NCI-H2081 (cell line): ENCODE measurements at places on chromosomes 5 and 9.
A peak's percentile ranks its signal among the peaks of the same experiment; 100 is the strongest.

GRCh38 chr9:116452634-116453033 lies 234.5 kb upstream of the TRIM32 start:
- no peak for DNase-seq

- DNase-seq: no peak
Measured at GRCh38 chr5:149229298-149229937, 42.2 kb upstream of the AFAP1L1 start.

DNA sequence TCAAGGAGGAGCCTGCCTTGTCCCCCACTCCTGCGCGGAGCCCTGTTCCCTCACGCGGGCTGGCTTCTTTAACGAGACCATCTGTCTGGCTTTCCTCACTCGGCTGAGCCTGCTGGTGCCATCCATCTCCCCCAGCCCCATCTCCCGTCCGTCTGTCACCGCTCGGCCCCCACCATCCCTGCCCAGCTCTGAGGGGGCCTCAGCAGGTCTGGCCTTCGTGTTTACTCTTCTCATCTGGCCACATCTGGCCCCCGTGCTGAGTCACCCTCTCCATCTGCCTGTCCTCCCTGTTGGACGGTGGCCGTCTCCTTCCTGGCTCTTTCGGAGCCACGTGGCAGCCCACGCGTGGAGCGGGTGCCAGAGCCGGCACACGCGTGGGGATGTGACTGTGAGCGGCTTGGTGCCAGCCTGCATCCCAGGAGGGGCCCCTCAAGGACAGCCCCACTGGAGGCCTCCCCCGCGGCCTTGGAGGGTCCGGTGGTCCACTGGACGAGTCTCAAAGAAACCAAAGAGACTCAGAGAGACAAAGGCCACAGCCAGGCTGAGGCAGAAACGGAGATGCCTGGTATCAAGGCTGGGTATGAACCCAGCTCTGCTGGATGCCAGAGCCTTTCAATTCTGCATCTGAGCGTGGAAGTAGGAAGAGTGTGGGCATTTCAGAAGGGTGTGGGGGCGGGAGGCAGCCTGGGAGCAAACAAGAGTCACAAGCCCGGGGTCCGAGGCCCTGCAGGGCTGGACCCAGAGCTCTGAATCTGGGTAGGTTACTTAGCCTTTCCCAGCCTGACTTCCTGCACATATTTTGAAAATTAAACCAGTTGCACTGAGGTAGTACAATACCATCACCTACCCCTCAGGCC lies 76.7 kb upstream of the UNC5A start:
- no peak for DNase-seq

DNA sequence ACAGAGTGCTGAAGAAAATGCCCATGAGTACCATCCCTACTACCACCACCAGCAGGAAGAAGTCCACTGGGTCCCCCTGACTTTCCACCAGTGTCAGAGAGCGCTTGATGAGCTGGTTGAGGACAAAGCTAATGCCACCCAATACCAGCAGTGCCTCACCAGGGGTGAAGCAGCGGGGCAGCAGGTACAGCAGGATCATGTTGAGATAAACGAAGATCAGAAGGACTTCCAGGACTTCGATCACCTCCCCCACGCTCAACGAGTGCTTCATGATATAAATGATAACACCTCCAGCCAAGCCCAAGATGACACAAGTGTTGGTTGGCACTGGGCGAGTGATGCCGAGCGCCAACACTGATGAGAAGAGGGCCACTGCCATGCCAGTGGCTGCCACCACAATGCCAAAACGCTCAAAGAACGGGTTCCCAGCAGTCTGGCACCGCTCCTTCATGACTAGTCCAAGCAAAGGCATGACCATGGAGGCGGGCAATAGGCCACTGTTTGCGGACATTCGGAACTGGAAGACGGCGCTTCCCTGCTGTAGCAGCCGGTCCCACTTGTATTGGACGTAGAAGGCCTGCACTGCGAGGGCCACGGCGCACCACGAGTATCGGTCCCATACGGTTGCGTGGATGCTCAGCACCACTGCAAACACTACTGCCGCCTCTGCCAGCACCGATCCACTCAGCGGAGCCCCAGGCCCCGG lies 679 bp downstream of the DOLK start:
- DNase-seq: no peak

DNA sequence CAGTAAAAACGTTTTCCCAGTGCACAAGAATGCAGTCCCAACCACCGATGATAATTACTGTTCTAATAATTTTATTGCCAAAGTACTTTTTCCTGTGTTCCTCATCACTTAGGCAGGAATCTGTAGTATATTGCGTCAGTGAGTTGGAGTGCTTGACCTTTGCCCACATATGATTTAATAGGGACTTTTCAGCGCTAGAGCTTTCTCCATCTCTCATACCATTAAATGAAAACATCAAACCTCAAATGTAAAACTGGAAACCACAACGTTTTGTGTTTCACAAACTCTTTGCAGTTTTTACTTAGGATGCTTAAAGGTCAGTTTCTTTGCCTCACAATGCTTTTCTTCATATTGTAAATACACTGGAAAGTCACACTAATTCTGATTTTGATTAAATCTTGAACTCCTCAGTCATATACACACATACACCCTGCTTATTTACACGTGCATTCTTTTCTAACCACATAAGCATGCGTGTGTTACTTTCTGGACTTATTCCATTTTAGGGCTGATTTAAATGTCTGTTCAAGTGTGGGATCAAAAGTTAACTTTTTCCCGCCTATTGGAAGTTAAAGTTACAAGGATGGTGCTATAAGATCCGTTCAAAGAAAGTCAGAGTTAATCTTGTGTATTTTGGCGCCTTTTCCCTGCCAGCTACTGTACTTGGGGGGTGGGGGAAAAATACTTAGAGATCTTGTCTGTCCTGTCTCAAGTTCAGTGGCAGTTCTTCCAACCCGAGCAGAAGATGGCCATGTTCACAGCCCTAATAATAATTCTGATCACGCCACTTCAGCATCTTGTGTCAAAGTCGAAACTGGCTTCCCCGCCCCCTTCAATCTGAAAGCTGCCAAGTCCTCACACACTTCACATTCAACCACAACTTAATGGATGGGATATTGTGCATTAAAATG lies 6.6 kb upstream of the NFIB start:
- DNase-seq: peak; percentile 65
